ENCODE measurements at places on chromosomes 3 and 15. TPM values are rescaled to one million over a fixed set of nuclear protein-coding genes. Genes with fewer than 3 reads are reported as not detected.

DNA sequence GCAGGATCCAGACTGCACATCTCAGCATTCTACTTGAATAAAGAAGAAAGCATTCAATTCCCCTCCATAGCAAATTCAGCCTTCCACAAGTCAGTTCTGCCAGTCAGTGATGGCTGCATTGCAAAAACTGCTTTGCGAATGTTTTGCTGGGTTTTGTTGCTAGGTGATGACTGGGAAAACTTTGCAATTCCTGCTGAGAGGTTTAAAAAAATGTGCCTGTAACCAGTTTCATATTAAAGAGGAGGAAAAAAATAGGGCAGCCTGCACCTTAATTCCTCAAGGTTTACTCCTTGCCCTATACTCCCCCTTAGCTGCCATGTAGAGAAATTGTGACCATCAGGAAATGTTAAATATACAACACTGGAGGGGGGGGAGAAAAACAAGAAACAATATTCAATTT, 225.6 kb upstream of the ATP11B start:
- DNase-seq, result no peak

- DNase-seq, result no peak
Observed at GRCh38 chr3:27914199-27914598, 192.1 kb upstream of the EOMES start.

Gene GPR15
- total RNA-seq, result not detected

DNA sequence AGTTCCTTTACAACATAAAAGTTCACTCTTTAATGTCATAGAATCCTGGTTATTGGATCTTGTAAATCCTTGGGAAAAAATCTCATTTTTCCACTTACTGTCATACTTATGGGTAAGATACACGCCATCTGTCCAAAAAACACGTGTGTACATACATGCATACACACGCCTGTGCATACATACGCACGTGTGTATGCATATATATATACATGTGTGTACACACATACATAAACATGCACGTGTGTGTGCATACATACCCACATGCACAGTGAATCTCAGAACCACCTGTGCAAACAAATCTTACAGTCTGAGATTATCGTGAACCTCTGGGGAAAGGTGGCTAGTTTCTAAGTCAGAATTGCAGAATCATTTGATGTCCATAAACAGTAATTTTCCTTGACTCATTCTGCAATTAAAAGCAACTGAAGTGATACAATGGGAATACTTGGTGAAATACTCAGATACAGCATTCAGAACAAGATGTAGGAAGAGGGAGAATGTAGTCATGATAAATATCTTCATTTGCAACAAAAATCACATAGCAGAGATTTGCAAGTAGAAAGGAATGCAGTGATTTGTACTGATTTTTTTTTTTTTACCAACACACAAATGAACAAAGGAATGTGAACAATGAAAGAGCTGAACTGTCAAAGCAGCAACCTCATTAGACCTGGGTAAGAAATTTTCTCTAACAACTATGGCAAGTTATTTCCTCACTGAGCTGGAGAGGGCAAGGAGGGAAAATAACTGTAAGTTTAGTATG, 160.6 kb upstream of the POU1F1 start:
- no peak for DNase-seq

Gene ACAN
- 0.16 TPM for total RNA-seq
